Fibroblast of skin of right quadriceps (primary cell): ENCODE measurements at places on chromosomes 11 and 22.
A peak's percentile ranks its signal among the peaks of the same experiment; 100 is the strongest.

- no peak for DNase-seq
Measured at GRCh38 chr22:45710469-45710868, 38.8 kb downstream of the ATXN10 start.

DNA sequence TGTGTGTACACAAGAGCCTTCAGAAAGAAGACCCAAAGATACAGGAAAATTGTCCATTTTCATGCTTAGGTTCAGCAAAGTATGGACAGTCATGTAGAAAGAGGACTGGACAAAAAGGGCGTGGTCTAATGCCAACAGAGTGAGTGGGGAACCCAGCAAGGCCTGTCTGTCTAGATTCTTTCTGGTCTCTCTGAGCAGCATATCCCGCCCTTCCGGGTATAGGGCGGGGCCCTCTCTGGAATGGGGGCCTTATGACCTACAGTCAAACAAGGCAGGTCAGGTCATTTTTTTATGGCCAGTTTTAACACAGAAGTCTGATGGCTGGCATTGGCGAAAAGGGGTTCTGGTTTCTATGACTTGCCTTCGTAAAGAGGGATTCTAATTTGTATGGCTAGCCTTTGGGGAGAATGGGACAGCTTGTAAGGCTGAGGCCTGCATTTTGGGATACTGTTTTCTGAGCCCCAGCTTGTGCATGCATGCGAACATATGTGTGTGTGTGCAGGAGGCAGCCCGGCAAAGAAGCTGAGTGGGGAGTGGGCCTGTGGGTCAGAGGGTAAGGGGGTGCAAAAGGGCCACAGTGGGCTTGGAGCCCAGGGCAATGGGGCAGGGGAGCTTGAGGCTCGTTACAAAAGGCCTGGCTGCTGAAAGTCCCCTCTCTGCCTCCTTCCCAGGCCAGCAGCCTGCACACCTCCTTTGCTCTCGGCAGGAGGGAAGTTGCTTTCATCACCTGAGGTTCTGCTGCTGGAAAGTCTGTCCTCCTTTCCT, 130.5 kb upstream of the B3GAT1 start:
- DNase-seq, result no peak

GRCh38 chr11:118633979-118634378, 26.6 kb downstream of the PHLDB1 start:
- DNase-seq, result peak; percentile 48

DNA sequence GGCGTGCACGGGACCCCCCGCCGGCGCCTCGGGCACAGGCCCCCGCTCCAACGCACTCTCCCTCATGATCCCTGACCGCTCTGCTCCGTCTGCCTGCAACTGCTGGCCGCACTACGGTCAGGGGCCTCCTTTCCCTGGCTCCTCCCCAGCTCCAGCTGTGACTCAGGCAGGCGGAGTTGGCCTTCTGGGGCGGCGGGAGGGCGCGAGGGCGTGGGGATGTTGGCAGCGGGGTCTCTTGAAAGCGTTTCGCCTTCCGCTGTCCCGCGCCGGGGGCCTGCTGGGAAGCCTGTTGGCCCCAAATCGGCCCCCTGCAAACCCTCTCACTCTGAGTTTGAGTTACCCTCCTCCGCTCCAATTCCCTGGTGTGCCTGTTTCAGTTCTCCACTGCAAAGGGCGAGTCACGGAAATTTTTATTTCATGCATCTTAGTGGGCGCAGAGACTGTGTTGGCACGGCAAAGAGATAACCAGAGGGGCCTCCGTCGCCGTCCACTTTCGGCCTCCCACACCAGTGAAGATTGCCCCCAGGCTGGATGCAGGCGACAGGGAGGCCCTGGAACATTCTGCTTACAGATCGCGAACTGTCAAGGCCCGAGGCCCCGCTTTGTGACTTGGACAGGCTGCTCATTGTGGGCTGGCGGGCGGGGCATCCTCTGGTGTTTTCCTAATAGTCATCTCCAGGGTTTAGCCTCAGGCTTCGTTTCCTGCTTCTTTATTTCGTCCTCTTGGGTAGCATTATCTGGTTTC, at the start of gene CAVIN3:
Gene CAVIN3 (minus strand): TSS at position 91 of the 745 bp plus-strand sequence. CDS start 25 bp downstream, at position 66.
- peak; percentile 81 for DNase-seq

GRCh38 chr11:64766881-64767280, 7.1 kb upstream of the PYGM start:
- no peak for DNase-seq

GRCh38 chr22:37610480-37611129, 2.0 kb downstream of the GGA1 start:
- no peak for DNase-seq

DNA sequence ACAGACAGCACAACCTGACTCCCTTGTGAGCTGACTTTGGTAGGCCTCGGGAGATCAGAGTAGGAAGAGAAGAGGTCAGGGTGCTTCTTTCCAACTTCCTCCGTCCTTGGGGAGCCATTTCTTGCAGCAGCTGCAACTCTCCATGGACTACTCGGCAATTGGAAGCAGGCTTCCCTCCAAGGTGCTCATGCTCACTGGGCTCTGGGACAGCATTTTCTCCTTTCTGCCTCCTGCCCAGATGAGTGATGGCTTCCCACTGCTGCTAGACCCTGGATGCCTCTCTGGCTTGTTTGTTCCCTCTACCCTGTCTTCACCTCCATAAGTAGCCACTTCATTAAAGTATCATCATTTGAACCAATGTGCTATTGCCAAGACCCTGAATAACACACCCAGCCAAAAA, 8.2 kb upstream of the PRSS23 start:
- DNase-seq, result no peak

- DNase-seq, result peak; percentile 99
Measured at GRCh38 chr11:47004595-47005033, 68.1 kb downstream of the CSTPP1 start.

DNA sequence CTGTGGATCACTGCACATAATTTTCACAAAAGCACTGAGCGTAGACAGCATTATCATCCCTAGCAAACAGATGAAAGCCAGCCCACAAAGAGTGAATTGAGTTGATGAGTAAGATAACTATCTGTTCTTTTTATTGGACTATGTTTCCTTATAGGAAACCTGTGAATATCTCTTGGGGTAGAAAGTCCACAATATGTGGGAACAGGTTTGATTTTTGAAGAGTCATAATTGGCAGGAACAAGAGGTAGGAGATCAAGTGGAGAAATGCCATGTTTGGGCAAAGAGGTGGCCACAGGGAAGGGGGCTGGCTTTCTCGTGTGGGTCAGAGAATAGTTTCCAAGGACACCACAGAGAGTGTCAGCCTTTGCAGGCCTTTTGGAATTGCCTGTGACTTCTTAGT, 23.9 kb downstream of the OR51E2 start:
- DNase-seq, result no peak

DNA sequence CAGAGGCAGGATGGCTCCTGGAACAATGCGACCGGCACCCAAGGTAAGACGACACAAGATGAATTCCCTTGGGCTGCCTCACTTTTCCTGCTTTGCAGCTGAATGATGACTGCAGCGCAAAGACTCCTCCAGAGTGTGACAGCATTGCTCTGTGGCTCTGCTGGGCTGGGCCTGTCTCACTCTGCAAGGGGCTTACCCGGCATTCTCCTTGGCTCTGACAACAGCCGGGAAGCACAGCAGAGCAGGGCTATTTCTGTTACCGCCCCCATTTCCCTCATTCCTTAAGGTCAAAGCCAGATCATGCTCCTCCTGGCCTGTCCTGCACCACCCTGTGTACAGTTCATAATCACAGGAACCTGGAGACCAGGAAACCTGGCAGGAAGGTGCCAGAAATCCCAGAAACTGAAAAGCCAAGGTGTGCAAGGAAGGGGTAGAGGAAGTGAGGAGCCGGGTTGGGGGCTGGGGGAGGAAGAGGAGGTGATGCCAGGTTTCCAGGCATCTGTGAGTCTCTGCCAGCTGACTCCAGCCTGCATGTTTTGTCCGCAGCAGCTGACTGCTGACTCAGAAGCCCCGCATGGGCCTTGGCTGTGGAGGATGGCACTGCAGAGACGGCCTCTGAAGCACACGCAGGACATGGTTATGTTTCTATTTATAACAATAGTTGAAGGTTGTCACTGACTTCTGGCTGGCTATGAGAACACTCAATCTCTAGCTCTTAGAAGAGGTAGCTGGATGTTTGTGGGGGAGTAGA, 113.6 kb downstream of the MICAL3 start:
- peak; percentile 82 for DNase-seq
